ENCODE measurements at places on chromosomes 7 and 10.

DNA sequence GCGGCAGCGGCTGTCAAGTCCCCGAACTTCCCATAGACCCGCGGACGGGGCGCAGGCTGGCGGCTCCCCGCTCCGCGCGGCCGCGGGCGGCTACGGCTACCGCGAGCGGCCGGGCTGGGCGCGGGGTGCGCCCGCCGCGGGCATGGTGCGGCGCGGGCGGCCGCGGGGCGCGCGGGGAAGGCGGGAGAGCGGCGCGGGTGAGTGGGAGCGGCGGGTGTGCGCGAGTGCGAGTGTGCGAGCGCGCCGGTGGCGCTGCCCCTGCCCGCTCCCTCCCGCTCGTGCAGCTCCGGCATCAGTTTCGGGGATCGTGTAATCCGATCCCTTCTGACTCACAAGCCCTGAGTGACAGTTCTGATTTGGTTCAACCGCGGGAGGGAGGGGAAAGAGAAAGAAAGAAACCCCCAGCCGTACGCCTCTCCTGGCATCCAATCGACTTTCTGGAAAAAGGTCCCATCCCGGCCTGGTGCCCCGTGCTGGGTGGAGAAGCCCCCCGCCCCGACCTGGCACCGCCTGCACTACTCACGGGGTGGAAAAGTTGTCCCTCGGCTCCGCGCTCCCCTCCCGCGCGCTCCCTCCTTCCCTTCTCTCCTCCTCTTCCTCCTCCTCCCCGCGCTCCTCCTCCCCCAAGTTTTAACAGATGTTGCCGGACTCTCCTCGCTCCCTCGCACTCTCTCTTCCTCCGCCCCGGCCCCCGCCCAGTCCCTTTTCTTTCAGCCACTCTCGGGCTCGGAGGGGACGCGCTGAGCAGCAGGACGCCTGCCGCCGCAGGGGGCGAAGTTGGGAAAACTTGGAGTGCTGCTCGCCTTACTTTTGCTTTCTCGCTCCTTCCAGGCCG lies at the start of gene GLI3:
Gene GLI3, minus strand, starts transcription at position 234 of the 835 bp plus-strand sequence. CDS start 13,956 bp downstream, outside the sequence.
- DNase-seq, result no peak

DNA sequence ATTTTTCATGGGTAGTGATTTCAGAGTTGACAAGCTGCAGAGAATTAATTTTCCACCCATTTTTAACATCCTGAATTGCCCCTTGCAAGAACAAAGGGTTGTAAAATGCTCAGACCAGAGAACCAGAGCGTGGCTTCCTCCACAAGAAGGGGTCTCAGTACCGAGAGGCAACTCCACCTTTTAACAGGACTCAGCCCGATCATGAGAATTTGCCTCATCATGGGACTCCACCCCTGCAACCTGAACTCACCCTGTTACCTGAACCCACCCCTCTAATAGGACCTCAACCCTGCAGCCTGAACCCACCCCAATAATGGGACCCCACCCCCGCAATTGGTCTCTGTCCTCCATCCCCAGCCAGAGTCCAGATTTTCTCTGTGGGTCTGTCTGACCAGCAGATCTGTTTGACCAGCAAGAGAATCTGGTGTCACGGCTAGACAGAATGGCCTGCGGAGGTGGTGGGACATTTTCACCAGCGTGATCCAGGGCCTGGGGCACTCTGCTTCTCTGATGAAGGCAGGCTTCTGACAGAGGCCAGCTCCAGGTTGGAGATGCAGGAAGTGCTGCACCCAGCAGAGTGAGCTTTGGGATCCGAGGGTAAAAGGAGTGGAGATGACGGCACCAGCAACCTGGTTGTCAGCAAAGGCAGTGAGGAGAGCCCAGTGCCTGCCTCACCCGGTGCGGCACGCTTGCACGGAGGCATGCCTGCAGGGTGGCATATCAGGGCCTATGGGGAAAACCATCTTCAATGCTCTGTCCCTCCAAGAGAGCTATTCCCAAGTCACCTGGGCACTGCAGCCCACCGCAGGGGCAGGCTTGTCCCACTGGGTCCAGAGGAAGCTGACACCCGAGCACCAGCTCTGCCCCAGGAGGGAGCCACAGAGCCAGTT lies 136.6 kb downstream of the TCERG1L start:
- no peak for DNase-seq

DNA sequence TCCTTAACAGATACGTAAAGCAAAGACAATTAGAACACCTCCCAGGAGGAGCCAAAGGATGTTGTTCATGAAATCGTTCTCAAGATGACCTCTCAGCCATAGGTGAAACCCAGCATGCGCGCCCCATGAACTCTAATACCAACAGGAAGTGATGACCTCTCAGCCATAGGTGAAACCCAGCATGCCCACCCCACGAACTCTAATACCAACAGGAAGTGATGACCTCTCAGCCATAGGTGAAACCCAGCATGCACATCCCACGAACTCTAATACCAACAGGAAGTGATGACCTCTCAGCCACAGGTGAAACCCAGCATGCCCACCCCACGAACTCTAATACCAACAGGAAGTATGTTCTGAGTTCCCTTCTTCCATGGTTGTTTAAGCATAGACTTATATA lies 205.2 kb upstream of the ADARB2 start:
- no peak for DNase-seq

GRCh38 chr7:111517549-111517951 lies 44.7 kb downstream of the IMMP2L start:
- DNase-seq, result no peak

GRCh38 chr10:79399223-79399831 lies 46.1 kb downstream of the ZCCHC24 start:
- DNase-seq, result no peak

DNA sequence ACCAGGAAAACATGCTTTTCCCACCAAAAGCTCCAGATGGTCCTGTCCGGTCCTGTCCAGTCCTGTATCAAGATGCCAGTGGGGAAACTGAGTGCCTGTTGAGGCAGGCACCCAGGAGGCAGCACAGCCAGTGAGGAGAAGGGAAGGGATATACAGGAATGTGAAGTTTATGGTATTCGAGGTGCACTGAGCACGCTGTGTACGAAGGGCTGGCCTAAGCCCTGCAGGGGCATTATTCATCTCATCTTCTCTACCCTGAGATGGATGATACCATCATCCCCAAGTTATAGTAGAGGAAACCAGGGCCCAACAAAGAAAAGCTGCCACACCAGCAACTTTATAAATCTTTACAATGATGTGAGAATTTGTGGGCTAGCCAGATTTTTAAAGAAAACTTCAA lies 23.4 kb upstream of the FXYD4 start:
- no peak for DNase-seq

DNA sequence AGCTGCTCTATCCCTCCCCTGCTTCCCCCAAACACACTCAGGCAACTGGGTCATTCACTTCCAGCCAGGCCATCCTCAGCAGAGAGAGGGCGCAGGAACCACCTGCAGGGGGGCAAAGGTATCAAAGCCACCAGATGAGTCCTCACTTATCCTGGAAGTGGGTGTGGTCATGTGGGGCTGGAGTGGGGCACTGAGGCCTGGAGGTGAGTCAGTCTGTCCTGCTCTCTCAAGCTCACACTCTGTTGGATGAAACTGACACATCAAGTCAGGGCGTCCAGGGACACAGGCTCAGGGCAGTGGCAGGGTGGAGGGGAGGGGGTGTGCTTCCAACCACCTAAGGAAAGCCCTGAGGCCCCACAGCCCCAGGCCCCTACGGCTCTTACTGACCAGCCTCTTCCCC lies 8.0 kb upstream of the ELFN1 start:
- no peak for DNase-seq

All from activated CD8-positive, alpha-beta memory T cell treated with anti-CD3 and anti-CD28 coated beads, Interleukin-2, amount 10 ng/mL, durations not matched to agents 7 days and 5 days (primary cell).